ENCODE measurements at places on chromosomes 4 and X. TPM values are rescaled to one million over a fixed set of nuclear protein-coding genes. Genes with fewer than 3 reads are reported as not detected.
A peak's percentile ranks its signal among the peaks of the same experiment; 100 is the strongest.

NAA11 gene
- total RNA-seq, result not detected

PAGE2B gene
- not detected for total RNA-seq

RAB9B gene
- 1.7 TPM for total RNA-seq

CCDC158 gene
- 0.53 TPM for total RNA-seq

CHRNA9 gene
- not detected for total RNA-seq

DNA sequence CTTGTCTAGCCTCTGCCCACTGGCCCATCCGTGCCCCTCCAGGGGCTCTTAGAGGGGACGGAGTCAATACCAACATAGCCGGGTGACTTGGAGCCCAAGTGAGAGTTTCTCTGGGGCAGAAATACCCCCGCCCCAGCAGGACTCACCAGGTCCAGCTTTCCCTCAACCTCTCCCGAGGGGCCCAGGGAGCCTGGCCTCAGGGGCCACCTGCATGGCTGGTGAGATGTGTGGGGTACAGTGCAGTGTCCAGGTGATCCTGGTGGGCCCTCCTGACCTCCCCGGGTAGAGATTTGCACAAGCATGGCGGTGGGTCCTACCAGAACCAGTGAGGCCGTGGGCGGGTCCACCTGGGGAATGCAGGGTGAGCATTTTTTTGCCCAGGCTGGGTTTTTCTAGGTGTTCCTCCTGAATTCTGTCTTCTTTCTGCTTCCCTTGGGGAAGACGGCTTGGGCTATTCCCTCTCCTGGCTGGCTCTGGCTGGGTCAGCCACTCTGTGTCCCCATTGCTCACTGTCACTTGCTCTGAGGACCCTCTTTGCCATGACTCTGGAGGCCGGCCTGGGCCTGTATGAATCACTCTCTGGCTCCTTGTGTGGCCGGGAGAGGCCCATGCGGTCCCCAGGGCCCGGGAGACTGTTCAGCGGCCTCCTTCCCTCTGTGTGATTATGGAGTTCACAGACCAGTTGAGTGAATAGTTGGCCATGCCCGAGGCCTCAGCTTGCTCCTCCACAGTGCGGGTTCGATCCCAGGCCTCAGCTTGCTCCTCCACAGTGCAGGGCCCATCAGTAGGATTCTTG is 71.0 kb upstream of the NKX1-1 start:
- no peak for DNase-seq

DNA sequence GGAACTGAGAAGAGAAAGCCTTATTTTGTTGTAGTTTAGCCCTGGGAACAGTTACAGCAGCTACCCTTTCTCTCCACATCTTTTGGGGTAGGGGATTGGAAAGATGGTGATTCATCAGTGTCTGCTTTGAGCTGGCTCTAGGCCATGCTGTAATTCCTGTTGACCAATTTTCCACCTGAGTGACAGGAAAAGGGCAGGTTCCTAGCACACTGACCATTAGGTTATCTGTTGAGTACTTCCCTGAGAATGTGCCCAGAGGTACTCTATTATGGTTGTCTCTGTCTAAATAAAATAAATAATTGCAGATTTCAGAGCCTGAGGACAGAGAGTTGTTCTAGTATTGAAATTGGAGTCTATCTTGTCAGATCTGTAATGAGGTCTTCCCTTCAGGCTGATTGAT is 109.0 kb downstream of the ENOX2 start:
- no peak for DNase-seq

GRCh38 chrX:25068340-25068739 is 52.6 kb upstream of the ARX start:
- DNase-seq, result no peak

DNA sequence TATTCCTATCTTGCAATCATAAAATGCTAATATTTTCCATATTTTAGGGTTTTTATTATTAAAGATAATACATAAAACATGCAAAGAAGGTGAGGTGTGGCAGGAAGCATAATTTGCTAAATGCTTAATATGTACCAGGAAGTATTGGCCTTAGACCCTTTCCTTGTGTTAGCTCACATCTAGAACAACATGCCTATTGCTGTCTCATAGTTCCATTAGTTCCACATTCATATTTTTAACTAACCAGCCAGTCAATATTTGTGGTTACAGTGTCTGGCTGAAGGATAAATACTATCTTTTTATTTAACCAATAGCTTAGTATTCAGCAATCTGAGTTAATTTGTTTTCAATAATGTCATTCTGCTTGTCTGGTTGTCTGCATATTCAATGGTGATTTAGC is 432.6 kb downstream of the INPP4B start:
- no peak for DNase-seq

DNA sequence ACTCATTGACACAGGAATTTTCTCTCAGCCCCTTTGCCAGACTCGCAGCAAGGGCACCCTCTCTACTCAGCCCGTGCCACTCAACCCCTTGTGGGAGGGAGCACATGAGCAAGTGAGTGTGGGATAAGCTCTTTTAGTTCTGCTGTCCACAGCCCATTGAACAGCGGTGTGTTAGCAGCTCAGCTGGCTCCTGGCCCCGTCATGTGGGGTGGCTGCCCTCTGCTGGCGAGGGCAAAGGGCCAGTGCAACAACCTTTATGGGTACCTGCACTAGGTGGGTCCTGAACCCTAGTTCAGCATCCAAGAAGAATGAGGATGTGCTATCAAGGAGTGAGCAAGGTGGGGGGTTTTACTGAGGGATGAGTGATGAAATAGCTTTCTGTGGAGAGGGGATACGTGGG is 85.0 kb upstream of the ZNF81 start:
- DNase-seq, result no peak

GRCh38 chrX:101759000-101759399 is 99.3 kb upstream of the ARMCX2 start:
- peak; percentile 14 for DNase-seq

- no peak for DNase-seq
These were observed 19.0 kb downstream of the SMS start for GRCh38 chrX:21959362-21960051.

GRCh38 chrX:39886282-39886681 is 211.5 kb downstream of the BCOR start:
- no peak for DNase-seq

GRCh38 chrX:129760981-129761380 is 18.8 kb upstream of the SASH3 start:
- DNase-seq, result no peak

DNA sequence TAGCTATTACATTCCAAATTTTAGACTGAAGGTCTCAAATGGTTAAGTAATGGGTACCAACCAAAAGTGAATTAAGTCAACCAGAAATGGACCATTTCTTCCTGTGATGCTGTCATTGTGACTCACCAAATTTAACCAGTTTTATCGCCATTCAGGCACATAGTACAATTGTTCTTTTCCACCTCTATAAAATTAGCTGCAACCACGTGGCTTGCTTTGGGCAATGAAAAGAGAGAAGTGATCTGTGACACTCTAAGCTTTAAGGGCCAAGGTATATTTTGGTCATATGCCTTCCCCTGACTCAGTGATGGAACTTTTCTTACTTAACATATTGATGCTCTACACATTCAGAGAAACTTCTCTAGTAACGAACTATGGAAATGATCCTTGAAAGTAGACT is 20.3 kb upstream of the PHF8 start:
- DNase-seq, result no peak

GRCh38 chr4:113584407-113585150 is 177.0 kb downstream of the CAMK2D start:
- no peak for DNase-seq

DNA sequence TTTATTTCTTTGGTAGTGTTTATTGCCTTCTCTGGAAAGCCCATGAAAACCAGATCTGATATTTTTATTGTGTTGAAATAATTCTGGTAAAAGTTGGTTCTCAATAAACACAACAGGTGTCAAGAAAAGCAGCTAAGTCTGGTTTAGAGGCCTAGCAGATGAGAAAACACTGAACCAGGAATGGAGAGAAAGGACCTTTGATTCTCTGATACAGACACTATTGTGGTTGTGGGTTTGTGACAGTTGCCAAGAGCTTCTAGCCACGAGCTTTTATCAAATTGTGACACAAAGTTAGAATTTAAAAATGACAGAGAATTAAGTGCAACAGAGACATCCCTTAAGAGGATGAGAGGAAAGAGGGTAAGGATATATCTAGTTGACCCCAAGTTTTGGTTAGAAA is 42.6 kb downstream of the DDIT4L start:
- no peak for DNase-seq

DNA sequence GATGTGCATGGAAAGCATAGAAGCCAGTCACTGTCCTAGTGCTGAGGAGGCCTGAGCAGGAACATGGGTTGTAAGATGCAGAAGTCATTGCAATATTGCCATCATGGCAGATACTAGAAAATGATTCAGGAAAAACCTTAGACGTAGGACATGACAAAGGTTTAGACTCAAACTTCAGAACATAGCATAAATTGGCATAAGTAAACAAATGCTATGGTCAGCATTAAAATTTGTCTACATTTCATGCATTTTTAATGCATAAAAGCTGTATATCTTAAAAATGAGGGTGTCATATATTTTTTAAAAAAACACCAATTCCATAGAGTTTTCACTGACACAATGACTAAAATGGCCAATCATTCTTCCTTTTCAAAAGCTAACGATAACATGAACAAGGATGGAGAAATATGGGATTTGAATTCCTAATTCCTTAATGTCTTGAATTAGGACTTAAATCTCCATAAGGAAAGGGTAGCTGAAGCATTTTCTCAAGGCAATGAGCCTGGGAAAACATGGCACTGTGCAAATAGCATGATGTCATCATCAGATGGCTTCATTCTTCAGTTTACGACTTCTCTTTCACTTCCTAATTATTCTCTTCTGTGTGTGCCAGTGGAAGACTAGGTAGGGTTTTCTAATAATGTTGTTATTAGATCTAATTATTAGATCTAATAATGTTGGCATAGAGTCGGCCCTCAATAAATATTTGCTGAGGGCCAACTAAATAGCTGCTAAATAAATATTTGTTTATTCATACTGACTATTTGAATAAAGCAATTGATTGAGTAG is 125.1 kb upstream of the FRG1 start:
- DNase-seq, result no peak

DNA sequence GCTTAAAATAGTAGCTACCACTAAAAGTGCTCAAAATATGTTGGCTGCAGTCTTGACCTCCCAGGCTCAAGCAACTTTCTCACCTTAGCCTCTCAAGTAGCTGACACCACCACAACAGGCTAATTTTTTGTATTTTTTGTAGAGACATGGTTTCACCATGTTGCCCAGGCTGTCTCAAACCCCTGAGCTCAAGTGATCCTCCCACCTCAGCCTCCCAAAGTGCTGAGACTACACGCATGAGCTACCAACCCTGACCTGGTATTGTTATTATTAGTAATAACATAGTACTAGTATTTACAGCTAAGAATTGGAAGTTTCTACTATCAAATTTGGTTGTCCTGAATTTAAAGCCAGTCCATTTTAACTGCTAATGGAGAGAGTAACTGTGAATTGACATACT is 18.0 kb downstream of the STAP1 start:
- no peak for DNase-seq

DNA sequence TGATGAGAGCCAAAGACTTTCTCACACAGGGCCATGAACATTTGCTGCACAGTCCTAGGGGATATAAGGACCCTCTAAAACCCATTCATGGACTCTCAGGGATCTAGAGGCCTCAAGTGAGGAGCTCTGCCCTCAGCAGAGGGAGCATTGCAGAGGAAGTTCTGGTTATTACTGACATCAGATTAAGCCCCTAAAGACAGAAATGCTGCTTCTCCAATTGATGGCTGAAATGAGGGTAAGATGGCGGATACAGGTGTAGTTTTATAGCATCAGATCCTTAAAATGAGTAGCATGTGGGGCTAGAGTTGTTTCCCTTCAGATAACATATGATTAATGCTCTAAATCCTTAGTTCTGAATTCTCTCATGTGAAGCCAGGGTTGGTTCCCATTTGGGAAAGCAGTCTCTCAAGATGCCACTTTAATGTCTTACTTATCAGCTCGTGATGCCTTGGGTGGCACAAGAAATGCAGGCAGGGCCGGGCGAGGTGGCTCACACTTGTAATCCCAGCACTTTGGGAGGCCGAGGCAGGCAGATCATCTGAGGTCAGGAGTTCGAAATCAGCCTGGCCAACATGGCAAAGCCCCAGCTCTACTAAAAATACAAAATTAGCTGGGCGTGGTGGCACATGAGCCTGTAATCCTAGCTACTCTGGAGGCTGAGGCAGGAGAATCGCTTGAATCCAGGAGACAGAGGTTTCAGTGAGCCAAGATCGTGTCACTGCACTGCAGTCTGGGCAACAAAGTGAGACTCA is 7.9 kb downstream of the RHOH start:
- no peak for DNase-seq

GRCh38 chrX:79412972-79413371 is 45.8 kb upstream of the ITM2A start:
- DNase-seq, result no peak

DNA sequence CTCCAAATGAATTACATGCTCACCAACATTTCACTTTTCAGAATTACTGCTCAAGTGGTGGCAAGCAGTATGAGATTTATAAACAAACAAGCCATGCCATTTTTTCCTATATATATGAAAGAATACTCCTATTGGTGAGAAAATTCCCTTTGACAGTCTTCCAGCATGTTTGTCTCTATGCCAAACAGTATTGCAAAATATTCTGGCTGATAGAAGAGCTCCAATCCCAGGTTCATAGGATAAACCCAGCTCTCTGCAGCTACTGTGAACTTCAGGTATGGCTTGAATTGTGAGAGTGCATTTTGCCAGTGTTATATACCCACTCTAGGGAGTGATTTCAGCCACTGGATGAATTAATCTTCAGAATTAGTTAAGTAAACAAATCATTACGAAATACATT is 108.8 kb downstream of the MAGEC2 start:
- no peak for DNase-seq

GRCh38 chrX:44596277-44596676 is 53.6 kb upstream of the FUNDC1 start:
- DNase-seq, result no peak

- peak; percentile 9 for DNase-seq
These were observed 2.1 kb downstream of the GPR101 start for GRCh38 chrX:137031517-137032340.

GRCh38 chr4:185405296-185405999 is 8.8 kb downstream of the ANKRD37 start:
- DNase-seq, result no peak

- no peak for DNase-seq
These were observed 391.4 kb downstream of the RAB28 start for GRCh38 chr4:13092702-13093101.
